ENCODE measurements at places on chromosomes 5 and 9. TPM values are rescaled to one million over a fixed set of nuclear protein-coding genes. Genes with fewer than 3 reads are reported as not detected.

FOXI1 gene
- not detected for total RNA-seq

MYMK gene
- total RNA-seq: not detected

ARL14EPL gene
- not detected for total RNA-seq

TEX48 gene
- total RNA-seq: not detected

C5orf52 gene
- not detected for total RNA-seq

CDC25C gene
- total RNA-seq: 5.9 TPM

IFNA13 gene
- total RNA-seq: not detected

CENPK gene
- 17.2 TPM for total RNA-seq

BSPRY gene
- total RNA-seq: not detected

FRMPD1 gene
- total RNA-seq: not detected

Data from GM23248 (cell line).